ENCODE measurements at places on chromosomes 7 and 10.

- DNase-seq = no peak
These were observed 93.1 kb downstream of the CARD11 start for GRCh38 chr7:2950578-2950977.

- no peak for DNase-seq
These were observed 49.9 kb downstream of the UBE2H start for GRCh38 chr7:129902788-129903422.

DNA sequence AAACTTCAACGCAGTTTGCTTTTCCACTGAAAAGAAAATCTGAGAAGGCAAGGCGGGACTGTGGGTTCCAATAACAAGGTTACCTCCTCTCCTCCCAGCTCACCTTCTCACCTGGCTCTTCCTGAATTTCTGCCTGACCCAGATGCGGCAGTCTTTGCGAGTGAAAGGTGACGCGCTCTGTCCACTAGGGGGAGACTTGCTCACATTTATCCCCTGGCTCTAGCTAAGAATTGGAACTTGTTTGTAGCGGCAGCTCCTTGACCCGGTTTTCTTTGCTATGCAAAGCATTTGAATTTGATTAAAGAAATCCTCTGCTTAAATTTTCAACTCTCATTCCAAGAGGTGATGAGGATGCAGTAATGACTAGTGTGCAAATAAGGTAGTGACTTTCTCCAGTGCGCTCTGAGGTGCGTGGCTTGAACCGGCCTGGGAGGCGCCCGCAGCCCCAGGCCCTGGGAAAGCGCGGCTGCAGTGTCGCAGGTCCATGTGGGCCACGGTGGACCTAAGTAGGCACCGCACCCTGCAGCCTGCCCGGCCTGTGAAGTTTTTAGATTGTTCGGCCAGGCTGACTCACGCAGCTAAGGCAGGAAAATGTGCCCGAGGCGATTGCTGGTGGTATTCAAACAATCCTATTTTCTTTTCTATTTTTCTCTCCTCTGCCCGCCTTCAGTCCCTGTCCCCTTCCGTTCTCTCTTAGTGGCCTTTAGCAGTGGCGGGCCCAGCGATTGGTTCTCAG lies 336.9 kb upstream of the NPSR1 start:
- peak; percentile 57 for DNase-seq

- DNase-seq = no peak
These were observed at the start of gene HIP1 for GRCh38 chr7:75738604-75738974. HIP1 (minus strand) TSS chr7:75738941; CDS start chr7:75738920, 21 bp downstream.

- no peak for DNase-seq
These were observed 89.6 kb downstream of the CABCOCO1 start for GRCh38 chr10:61752111-61753011.

- no peak for DNase-seq
These were observed 153.7 kb downstream of the SH2D4B start for GRCh38 chr10:80691441-80691840.

- no peak for DNase-seq
These were observed 396.3 kb upstream of the POM121L12 start for GRCh38 chr7:52639126-52639525.

DNA sequence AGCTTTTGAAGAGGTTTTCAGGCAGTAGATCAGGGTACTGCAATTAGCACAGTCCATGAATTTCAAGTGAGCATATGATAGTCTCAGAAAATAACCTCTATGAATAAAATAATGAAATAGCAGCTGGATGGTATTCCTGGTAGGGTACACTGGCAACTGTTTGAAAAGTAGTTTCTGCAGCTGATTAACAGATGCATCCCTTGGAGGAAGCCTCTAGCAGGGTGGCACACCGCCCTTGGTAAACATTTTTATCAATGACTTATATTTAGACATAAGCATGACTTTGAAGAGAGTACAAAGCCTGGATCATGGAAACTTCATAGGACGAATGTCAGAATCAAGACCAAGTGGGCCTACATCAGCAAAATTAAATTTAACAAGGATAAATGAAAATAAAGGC lies 26.8 kb downstream of the WNT16 start:
- no peak for DNase-seq

DNA sequence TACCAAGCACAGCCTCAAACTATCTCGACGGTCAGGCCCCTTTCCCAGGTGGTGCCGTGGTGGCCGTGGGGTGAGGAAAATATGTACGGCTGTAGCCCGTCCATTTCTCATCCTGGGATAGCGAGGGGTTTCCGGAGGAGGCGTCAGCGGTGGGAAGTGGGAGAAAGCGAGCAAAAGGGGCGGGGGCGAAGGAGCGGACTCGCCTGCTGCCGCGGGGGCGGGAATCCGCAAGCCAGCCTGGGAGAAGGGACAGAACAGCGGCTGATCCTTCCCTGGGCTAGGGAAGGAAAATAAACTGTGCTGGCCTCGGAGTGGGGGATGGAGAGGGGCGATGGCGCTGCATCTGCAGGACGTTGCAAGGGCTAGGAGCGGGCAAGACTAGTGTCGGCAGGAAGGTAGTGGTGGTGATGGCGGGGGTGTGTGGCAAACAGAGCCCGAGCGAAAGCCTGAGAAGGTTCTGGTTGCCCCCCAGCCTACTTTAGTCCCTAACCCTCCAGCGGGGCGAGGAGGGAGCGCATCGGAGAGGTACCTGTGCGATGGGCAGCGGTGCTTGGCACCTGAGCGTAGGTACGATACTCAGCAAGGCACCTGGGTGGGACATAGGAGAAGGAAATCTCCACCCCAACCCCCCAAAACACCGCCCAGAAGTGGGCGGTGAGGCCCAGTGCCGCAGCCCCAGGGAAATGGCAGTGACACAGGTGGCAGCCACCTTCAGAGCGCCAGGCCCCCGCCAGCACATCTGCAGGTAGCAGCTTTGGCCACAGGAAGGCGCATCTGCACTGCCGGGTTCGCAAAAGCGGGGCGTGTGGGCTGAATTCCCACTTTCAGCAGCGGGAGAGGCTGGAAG lies 49.9 kb upstream of the STEAP1B start:
- peak; percentile 31 for DNase-seq

- no peak for DNase-seq
These were observed 104.5 kb downstream of the RAB11FIP2 start for GRCh38 chr10:117942226-117942625.

Measured in GM12891 (cell line).